ENCODE measurements at places on chromosomes 12 and 14.

DNA sequence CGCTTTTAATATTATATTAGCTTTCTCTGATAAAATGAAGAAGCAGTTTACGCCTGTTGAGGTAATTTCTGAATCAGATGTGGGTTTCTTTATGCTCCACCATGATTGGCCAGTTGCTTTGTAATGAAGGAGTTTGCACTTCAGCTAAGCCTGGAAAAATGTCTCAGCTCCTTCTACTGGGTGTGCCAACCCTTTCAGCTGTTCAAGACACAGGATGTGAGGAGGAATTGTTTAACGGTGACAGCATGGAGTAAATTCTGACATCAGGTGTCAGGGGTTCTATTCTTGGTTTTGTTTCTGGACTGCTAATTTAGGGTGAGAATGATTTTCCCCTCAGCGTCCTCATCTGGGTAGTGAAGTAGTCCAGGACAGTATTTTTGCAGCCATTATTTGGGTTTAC lies 43.5 kb downstream of the FLRT2 start:
- DNase-seq = no peak

GRCh38 chr14:101337053-101337452 lies 224.2 kb upstream of the DIO3 start:
- no peak for DNase-seq

- no peak for DNase-seq
Measured at GRCh38 chr12:1093166-1093751, 102.2 kb downstream of the ERC1 start.

GRCh38 chr12:3417113-3417512 lies 73.9 kb upstream of the PRMT8 start:
- DNase-seq = no peak

- DNase-seq = no peak
Measured at GRCh38 chr14:49733836-49734235, 34.1 kb upstream of the KLHDC2 start.

GRCh38 chr14:29391231-29391630 lies 536.4 kb downstream of the PRKD1 start:
- DNase-seq = no peak

DNA sequence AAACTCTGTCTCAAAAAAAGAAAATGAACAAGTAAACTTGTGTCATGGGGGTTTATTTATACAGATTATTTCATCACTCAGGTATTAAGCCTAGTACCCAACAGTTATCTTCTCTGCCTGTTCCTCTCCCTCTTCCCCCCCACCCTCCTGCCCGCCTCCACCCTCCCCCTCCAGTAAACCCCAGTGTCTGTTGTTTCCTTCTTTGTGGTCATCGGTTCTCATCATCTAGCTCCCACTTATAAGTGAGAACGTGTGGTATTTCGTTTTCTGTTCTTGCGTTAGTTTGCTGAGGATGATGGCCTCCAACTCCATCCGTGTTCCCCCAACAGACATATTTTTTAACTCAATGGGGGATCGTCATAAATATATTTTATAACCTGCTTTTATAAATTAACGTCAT lies 12.3 kb downstream of the IL31 start:
- no peak for DNase-seq

GRCh38 chr12:42679466-42679865 lies 89.9 kb upstream of the PRICKLE1 start:
- no peak for DNase-seq

Data from left hindlimb (tissue), 1 donor.